NCI-H446 (cell line): ENCODE measurements at places on chromosomes 7 and 10.

- no peak for DNase-seq
These were observed 26.9 kb downstream of the BMPER start for GRCh38 chr7:33932221-33932620.

DNA sequence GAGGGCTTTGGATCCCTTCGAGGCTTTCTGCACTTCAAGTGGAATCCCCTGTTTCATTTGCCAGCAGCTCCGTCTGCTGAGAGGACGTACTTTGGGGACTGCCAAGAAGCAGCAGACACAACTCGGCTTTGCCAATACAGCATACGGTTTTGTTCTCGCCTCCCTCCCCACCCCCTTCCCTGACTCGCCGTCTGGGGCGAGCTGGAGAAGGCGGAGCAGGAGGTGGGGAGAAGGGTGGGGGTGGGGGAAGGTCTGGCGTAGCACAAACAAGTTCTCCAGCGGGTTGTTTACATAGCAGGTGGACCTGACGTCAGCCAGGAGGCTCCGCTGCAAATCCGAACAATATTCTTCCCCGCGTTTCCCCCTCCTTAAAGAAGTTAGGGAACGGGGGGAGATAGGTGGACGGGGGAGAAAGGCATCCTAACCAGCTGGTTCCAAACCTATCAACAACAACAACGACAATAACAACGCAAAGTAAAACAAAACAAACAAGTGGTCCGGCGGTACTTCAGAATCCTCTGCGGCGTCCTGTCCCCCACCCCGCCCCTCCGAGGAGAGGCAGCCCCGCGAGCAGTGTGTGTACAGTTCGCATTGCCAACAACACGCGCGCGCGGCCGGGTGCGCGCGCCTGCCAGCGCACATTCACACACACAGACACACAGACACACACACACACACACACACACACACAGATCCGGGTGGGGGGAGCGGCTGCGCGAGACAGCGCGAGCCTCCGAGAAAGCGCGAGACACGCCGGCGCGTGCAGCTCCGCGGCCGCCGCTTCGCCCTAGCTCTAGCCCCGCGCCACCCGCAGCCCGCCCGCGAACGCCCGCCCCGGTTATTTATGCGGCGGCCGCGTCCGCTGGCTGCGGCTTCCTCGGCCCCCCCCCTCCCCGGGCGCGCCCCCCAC lies 167.0 kb upstream of the PPP1R3A start:
- peak; percentile 91 for DNase-seq

DNA sequence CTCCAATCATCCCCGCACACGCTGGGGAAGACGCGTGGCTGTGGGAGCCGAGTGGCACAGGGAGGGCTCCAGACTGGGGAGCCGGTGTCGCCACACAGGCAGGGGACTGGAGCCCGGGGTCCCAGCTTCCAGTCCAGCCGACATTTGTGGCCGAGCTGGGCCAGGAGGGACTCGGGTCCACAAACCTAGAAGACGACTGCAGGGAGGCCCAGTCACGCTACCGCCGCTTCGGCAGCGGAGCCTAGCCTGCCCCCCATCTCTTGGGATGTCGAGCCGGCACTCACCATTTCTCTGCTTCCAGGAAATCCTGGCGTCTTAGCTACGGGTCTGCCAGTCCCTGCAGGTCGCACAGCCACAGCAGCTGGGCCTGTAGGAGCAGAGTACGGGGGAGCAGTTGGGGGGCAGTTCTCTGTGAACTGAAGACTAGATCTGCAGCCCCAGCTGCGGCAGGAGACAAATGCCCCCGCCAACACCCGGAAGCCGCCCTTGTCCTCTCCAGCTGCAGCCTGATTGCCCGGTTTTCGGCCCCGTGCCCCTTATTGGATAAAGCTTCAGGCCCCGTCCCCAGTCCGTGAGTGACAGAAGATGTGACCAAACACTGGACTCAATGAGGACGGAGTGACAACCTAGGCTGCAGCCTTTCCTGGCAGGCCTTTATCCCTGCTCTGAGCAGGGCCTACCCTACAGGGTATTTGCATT lies 270.7 kb downstream of the ZNF33B start:
- peak; percentile 7 for DNase-seq

DNA sequence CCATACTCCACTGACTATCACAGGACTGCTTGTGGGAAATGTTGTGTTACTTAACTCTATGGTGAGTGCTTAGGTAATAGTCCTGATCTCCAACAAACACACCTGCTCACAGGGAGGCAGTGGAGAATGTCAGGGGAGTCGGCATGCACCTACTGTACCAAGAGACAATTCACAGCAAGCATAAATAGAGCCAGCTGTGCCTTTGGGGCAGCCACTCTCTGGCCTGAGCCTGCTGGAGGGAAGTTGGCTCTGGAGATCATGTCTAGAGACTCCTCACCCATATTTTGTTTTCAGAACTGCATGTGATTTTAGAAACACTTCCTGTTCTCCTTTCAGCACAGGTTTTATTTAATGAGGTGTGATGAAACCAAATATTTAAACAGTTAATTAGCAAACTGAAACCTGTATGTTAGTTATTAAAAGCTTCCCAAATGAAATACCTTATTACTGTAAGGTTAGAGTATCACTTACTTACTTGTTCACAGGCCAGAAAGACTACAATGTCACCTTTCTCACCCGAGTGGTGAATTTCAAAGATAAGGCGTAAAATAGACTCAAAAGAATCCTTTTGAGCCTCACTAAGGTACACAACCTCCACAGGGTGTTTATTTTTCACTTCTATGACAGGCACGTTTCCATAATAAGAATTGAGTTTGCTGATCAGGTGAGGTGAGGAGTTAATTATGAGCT lies 21.8 kb downstream of the DHX32 start:
- no peak for DNase-seq

- no peak for DNase-seq
These were observed 125.5 kb downstream of the CAMK1D start for GRCh38 chr10:12474727-12475412.

GRCh38 chr7:93843260-93843659 lies 47.3 kb downstream of the TFPI2 start:
- DNase-seq, result no peak

DNA sequence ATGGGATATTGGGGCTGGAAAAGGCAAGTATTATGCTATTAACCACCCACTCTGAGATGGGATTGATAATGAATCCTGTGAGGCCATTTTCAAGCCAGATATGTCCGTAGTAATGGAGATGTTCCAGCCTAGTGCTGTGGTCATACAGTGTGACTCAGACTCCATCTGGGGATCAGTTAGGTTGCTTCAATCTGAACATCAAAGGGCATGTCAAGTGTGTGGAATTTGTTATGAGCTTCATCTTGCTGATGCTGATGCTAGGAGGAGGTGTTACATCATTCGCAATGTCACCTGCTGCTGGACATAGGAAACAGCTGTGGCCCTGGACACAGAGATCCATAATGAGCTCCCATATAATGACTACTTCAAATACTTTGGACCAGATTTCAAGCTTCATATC lies 144.7 kb downstream of the PLCE1 start:
- DNase-seq, result no peak

DNA sequence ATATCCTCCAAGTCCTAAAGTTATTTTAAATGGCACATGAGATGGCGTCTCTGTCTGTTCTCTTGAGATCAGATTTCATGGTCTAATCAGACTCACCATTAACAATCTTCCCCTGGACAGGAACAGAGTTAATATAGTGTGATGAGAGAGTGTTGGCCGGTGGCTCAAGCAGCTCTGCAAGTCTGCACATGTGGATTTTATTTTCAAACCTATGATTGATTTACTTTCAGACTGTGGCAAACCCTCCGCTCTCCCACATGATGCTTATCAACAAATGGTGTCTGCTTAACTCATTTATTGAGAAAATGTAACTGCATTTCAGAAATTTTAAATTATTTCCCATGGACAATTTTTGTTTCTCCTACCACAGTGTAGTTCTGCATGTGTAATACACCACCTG lies 46.5 kb upstream of the HGF start:
- DNase-seq, result no peak

- DNase-seq, result no peak
These were observed 28.3 kb upstream of the FXYD4 start for GRCh38 chr10:43343126-43343525.

GRCh38 chr7:28269700-28270361 lies 89.2 kb upstream of the JAZF1 start:
- no peak for DNase-seq

- no peak for DNase-seq
These were observed 79.6 kb upstream of the AUTS2 start for GRCh38 chr7:69518705-69519077.

DNA sequence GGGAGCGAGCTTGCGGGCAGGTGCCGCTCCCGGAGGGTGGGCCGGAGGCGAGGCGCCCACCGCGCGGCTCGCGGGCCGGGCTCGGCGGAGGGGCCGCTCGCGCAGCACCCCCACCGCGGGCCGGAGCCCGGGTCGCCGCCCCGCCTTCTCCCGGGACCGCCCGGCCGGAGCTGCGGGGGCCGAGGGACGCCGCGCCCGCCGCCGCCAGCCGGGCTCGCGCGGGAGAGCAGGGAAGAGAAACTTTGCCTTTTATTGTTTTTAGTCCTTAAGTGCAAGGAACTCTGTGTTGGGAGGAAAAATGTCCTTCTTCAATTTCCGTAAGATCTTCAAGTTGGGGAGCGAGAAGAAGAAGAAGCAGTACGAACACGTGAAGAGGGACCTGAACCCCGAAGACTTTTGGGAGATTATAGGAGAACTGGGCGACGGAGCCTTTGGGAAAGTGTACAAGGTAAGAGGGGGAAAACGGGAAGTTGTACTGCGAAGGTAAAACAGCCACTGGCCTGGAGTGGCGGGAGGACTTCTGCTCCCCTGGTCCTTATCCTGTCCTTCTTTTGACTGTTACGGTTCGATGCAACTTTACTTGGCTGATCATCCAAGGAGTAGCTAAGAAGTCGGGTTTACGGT lies 620 bp downstream of the SLK start:
- peak; percentile 5 for DNase-seq

- DNase-seq, result peak; percentile 58
These were observed 62.8 kb upstream of the GSDME start for GRCh38 chr7:24819916-24820689.
